ENCODE measurements at places on chromosomes 13 and 19. TPM values are rescaled to one million over a fixed set of nuclear protein-coding genes. Genes with fewer than 3 reads are reported as not detected.

ZNF799 gene
- 7.0 TPM for total RNA-seq

CDK8 gene
- total RNA-seq, result 8.4 TPM

IZUMO2 gene
- not detected for total RNA-seq

OVOL3 gene
- not detected for total RNA-seq

C19orf67 gene
- not detected for total RNA-seq

Data from bladder microvascular endothelial cell (primary cell).